HTR-8/SVneo (cell line): ENCODE measurements at places on chromosomes 1 and 21.

- no peak for DNase-seq
These were observed 103.4 kb downstream of the WDR4 start for GRCh38 chr21:42775891-42776290.

DNA sequence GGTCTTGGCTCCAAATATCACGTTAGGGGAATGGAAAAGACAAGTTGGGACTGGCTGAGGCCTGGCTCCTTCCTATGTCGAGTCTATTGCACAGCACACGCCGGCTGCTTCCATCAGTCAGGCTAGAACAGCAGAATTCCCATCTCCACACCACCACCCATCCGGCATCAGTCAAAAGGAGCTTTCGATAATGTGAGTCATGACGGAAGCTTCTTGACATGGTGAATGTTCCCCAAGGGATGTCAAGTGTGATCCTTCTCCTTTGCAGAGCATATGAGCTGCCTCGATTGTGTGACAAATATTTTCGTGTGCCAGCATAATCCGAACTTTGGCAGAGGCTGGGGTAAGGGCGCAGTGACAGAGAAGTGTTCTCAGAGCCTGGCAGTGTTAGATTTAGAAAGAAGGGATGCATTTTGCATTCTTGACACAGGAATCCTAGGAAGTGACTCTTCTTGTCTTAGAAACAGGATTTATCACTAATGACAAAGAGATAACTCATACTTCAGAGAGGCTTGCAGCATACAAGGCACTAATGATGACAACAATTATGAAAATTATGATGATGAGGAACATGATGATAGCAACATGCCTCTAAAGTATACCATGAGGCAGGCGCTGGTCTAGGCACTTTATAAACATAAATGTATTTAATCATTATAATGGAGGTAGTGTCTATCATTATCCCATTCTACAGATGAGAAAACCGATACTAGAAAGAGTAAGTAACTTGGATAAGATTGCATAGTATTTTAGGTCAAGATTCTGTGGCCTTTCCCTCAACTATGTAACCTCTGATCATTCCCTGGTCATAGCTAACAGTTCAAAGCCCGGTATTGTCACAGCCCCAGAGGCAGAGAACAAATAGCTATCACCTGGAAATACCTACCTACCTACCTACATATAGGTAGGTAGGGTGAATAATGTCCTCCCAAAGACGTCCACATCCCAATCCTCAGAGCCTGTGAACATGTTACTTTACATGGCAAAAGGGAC is 135.0 kb downstream of the KCNJ6 start:
- DNase-seq, result no peak

DNA sequence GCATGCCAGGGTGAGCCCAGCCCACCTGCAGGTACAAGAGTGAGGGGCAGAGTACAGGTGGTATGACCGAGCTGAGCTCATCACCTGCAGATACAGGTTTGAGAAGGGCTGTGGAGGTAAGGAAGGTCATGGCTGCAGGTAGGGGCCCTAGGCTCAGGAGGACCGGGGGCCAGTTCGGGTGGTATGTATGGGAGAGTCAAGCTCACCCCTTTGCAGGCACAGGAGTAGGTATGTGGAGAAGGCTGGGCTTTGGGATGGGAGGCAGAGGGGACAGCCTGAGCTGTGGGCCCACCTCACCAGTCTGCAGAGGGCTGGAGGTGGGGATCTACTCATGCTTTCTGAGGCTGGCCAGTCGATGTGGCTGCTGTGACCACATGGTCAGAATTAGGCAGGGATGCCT is 17.2 kb downstream of the PODN start:
- DNase-seq, result no peak

DNA sequence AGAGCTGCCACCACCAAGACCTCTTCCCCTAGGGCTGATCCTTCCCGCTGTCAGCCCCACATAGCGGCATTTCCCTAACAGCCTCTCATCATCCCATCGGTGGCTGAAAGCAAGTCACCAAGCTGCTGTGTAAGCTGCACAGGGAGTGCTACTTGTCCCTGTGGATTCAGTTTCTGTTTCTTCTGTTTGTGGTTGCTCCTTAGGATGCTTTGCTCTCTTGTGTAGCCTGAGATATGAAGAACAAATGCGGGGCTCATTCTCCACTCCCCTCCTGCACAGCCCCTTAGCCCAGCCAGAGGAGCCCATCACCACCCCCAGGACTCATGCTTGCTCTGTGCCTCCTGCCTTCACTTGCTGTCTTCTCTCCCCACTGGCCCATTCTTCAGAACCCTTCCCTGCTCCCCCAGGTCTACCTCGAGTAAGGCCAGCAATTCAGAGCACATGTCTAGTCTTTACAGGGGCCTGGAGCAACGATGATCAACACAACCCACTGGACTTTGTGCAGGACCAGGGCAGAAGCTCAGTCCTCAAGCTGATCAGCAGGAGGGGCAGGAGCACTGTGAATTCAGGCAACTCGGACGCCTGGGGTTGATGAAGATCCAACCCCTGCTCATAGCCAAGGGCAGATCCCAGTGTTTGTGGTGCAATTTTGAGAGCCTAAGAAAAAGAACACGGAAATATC is 82.6 kb upstream of the GALNT2 start:
- DNase-seq, result no peak

DNA sequence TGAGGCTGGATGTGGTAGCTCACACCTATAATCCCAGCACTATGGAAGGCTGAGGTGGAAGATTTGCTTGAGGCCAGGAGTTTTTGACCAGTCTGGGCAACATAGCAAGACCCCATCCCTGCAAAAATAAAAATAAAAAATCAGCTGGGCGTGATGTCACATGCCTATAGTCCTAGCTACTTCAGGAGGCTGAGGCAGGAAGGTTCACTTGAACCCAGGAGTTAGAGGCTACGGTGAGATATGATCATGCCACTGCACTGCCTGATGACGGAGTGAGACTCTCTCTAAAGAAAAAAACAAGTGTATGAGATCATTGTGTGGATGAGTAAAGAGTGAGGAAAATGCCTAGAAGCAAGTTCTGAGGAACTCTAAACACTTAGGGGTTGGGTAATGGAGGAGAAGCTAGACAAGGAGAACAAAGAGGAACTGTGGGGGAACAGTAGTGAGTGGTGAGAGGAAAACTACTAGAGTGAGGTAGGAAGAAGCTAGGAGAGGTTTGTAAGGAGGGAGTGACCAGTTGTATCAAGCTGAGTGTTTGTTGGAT is 17.0 kb downstream of the CLIC4 start:
- DNase-seq, result no peak

DNA sequence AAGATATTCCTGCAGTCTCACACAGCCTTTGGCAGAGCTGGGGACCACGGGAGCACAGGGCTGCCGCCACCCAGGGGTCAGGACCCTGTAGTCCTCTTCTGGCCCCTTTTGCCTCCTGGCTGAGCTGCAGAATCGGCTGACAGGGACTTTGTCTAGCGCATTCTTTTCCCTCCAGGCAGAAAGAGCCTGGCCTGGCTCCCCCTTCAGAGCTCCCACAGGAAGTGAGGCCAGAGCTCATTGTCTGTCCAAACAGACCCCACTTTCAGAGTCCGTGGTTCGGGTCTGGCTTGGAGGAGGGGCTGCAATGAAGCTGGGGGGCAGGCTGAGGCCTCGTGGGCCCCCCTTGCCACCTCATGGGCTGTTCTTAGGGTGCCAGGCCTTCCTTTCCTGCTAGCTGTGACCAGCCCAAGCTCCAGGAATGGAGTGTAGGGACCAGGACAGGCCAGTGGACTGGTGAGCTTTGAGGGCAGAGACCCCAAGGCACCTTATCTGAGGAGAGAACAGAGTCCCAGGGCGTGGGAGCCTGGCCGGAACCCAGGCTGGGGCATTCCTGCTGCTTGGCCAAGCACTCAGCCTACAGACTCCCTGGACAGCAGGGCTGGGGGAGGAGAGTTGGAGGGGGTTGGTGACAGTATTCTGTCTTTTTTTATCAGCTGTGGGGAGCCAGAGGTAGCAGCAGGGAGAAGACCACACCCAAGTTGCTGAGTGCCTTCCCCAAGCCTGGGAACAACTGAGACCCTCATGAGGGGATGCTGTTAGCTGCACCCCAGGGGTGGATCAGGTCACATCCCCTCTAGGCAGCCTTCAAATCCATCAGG is 4.7 kb downstream of the CELSR2 start:
- DNase-seq, result no peak

DNA sequence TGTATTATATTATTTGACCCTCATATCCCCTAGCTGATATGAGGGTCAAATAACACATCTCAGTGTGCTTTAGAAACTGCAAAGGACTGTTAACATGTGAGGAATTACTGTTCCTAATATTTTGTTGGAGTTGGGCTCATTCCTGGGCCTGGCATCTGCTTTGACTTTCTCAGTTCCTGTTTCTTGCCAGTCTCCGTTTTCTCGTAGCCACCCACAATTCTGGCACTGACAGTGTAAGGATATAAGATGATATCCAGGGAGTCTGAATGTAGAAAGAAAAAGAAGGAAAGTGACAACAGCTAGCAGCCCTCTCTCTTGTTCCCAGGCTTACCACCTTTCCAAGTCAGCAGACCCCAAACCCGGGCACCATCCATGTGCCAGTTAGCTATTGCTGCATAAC is 54.4 kb upstream of the SCMH1 start:
- no peak for DNase-seq

DNA sequence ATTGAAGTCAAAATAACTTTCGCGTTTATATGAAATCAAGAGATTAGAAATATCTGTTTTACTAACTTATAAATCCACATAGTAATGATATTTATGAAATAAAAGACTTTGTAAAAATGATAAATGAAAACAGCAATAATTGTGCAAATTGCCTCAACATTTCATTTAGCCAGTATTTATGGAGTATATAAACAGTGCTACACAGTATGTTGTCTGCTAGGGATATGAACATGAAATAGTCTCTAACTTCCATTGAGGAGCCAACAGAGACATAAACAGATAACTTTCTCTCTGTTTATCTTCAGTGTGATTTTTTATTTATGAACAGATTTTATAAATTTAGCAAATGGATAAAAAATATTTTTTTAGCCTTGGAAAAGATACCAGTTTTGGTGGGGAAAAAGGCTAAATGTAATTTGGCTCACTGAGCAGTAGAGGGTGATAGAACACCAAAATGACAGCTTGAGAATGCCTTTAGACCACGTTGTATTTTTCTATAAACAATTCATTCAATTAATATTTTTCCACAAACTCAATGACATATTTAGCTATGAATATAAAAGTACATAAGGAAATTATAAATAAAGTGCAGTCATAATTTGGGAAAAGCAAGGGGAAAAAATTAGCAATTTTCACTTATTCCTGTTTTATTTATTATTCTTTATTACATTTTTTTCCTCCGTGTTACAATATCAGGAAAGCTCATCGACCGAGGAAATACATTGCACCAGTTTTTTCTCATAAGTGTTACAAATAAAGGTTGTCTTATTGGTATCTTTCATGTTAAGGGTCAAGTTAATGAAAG is 47.5 kb upstream of the EEIG2 start:
- DNase-seq, result no peak

- no peak for DNase-seq
These were observed 62.1 kb downstream of the OLIG1 start for GRCh38 chr21:33132054-33132453.

- no peak for DNase-seq
These were observed 110.3 kb downstream of the MRPL39 start for GRCh38 chr21:25496825-25497482.

GRCh38 chr1:63320022-63320721 is 2.2 kb upstream of the FOXD3 start:
- DNase-seq, result no peak

DNA sequence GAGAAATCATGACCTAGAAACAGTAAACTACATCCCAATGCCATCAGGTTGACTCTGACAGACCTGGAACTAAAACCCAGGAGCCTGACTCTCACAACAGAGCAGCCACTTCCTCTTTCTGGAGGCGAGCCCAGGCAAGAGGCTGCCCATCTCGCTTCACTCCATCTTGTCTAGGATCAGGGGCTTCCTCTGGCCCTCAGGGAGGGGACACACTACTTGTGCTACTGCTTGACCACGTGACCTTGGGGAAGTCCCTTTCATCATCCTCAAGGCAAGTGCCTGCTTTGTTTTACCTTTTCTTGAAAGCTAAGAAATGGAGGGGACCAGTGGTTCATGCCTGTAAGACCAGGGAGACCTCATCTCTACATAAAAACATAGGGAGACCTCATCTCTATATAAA is 2.6 kb upstream of the TENT5B start:
- DNase-seq, result no peak

- no peak for DNase-seq
These were observed 61.9 kb upstream of the KRTAP11-1 start for GRCh38 chr21:30943243-30943642.

DNA sequence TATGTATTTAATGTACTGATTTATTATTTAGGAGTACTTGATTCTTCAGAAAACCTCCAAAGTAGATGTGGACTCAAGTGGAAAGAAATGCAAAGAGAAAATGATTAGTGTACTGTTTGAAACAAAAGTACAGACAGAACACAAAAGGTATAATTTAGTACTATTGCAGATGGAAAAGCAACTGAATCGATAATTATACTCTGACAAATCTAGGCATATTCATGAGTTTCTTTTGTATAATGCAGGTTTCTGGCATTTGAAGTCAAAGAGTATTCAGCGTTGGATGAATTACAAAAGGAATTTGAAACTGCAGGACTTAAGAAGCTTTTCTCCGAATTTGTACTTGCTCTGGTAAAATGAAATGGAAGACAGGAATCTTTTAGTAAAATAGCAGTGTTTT is 12.5 kb downstream of the RWDD3 start:
- DNase-seq, result no peak

DNA sequence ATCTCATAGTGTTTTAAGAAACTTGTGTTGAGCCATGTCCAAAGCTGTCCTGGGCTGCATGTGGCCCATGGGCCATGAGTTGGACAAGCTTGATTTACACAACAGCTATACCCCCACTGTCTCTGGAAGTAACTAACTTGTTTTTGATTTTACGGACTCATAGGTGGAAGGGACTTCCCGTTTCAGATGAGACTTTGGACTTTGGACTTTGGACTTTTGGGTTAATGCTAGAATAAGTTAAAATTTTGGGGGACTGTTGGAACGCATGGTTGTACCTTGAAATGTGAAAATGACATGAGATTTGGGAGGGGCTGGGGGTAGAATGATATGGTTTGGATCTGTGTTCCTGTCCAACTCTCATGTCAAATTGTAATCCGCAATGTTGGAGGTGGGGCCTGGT is 52.6 kb upstream of the ZSWIM5 start:
- DNase-seq, result no peak

- DNase-seq, result no peak
These were observed 348.9 kb downstream of the TGFB2 start for GRCh38 chr1:218694085-218694484.
